ENCODE measurements at places on chromosomes 16 and 17.

DNA sequence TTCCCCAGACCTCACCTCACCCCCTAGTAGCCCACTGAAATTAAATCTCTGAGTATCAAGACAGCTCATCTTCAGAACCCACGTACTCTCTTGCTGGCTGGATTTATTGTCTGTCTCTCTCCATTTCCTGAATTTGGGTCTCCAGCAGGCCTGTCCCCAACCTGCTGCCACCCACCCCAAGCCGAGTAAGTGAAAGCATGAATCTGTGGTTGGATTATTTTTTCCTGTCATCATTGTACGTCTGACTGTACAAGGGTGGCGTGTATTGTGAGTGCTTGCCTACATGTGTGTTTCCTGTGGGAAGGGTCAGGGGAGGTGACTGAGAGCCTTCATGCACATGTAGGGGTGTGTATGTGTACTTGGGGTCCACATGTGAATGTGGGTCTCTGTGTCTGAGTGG is 5.4 kb downstream of the TNP2 start:
- no peak for DNase-seq

DNA sequence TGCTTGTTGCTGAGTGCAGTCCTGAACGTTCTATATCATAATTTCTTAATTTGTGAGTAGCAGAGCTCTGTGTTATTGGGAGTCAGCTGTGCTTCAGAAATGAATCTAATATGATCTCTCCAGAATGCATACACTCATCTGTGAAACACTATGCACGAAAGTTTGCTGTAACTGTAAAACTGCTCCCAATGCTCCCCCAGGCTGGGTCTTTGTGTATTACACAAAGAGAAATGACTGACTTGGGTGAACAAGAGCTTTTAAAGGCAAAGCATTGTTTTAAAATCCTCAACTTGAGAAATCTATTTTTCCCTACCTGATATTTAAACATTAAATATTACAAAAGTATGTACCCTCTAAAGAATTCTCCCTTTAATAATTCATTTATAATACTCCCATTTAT is 636.7 kb upstream of the KIF2B start:
- DNase-seq, result no peak

- DNase-seq, result no peak
Observed at GRCh38 chr16:89786474-89787364, 29.7 kb downstream of the FANCA start.

GRCh38 chr17:74779948-74780400 is 3.8 kb upstream of the NAT9 start:
- DNase-seq, result no peak

- no peak for DNase-seq
Observed at GRCh38 chr16:2795395-2796143, 2.7 kb upstream of the PRSS41 start.
